ENCODE measurements at places on chromosomes 3 and 15.

- no peak for DNase-seq
Observed at GRCh38 chr3:149618151-149619123, 39.4 kb downstream of the WWTR1 start.

GRCh38 chr15:58432401-58432800 lies 610 bp downstream of the LIPC start:
- DNase-seq, result no peak

DNA sequence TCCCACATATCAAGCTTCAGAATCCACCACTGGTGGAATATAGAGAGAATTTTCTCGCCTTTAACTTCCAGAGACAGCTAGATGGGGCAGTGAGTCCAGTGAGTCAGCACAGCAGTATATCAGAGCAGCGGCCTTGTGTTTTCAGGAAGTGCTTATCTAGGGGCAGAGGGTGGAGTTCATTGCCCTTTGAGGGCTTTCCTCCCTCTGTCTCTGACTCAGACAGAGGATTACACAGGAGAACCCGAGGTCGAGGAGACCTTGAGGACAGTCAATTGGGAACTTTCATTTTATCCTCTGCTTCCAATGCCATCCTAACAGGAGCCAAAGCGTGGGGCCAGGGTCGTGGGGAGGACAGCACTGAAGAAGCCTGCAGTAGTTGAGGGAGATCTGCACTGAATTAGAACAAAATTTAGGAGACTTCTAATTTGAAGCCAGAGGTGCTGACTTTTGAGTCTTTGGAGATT lies 109.6 kb upstream of the UMPS start:
- DNase-seq, result peak; percentile 9

- no peak for DNase-seq
Observed at GRCh38 chr3:180755556-180755955, 76.3 kb upstream of the CCDC39 start.

GRCh38 chr15:39549912-39550311 lies 31.0 kb upstream of the THBS1 start:
- no peak for DNase-seq

DNA sequence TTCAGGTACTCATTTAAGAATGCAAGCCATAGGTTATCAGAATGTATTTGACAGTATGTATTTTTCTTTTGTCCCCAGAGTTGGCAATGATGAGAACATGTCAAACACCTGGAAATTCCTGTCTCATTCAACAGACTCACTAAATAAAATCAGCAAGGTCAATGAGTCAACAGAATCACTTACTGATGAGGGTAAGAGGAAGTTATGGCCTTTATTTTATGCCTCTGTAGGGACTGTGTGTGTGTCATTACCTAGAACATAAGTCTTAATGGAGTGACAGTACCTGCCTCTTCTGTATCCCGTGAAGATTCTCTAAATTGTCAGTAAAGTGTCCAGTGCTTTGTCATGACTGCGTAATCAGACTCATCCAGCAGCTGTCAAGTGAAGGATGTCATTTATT lies 77.5 kb downstream of the KLHL25 start:
- DNase-seq, result no peak

DNA sequence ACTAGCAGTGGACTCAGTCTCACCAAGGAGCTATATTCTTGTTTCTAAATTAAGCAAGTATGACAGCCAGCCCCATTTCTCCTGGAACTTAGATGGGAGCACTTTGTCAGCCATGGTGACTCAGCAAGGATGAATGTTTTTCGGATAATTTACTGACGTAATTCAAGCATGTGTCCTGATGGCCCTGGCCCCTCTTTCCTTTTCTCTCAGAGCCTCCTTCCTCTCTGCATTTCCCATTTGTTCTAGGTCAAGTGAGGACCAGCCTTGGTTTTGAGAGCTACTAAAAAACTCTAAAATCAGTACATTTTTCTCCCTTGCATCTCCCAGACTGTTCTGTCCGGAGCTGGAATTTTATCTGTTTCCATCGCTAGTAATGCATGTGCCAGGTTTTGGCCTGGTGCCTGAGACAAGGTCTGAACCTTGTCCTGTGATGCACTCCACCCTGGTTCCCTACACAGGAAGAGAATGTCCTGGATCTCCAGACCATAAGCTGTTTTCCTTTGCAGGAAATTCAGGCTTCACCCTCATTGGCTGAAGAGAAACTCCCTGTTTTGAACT lies 256.6 kb upstream of the ROPN1 start:
- DNase-seq, result no peak

- DNase-seq, result no peak
Observed at GRCh38 chr3:40951636-40952035, 247.7 kb upstream of the CTNNB1 start.

DNA sequence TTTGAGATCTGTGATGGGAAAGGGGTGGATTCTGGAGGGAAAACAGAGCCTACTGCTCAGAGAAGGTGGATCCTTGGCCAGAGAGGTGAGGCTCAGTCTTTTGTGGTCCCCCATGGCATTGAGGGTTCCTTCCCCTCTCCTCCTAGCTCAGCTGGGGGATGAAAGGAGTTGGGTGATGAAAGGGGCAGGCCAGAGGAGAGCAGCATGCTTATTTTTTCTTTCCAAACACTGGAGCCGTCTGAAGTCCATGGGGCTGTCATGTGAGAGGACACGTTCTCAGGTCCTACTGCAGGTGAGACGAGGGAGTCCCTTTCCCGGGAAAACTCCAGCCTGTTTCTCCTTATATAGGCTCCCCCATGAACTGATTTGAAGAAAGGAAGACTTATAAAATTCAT lies 71.4 kb downstream of the SCN5A start:
- DNase-seq, result no peak
